Stimulated activated CD8-positive, alpha-beta memory T cell treated with anti-CD3 and anti-CD28 coated beads, Interleukin-4, amount 100 ng/mL, for 1 hour (primary cell): ENCODE measurements at places on chromosomes 3 and 15.

GRCh38 chr3:48765376-48765775 lies 48.4 kb upstream of the IP6K2 start:
- no peak for DNase-seq

GRCh38 chr15:90099072-90099867 lies 3.0 kb downstream of the IDH2 start:
- DNase-seq, result no peak

DNA sequence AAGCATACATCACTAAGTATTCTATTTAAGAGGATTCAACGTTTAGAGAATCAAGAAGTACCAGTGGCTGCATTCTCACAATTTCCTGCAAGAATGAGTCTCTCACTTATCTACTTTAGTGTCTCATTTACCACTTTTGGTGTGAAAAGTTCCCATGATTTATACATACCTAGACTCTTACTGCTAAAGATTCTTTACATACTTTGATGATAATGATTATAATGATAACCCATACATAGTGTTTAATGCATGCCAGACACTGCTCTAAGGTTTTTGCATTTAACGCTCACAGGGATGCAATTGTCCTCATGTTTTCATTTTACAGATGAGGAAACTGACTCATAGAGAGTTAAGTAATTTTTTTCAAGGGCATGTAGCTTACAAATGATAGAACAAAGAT lies 133.6 kb downstream of the TMEM108 start:
- no peak for DNase-seq

DNA sequence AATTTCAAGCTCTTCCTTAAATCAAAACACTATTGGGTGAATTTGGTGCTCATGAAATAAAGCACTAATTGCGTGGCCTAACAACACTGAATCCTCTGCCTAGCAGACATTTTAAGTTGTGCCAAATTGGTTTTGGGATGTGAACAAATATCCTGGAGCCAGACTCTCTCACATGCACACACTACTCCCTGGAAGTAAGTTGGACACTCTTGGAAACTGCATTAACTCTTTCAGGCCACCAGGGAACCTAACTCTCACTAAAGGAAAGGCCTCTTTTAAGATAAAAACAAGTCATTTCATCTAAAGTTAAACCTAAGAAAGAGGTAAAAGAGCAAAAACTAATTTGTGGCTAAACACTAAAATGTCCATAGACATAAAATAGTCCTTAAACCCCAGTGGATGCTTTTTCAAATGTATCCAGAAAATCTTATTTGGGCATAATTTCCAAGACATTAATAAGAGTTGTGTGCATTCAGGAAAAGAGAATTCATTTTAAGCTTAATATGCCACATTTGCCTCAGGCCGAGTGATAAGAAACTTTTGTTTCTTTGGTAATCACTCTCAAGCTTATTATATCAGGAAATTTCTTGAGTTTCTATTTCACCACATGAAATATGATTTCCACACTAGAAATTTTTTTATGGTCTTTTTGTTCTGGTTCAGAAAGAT lies 61.8 kb downstream of the ZBTB20 start:
- DNase-seq, result no peak

- no peak for DNase-seq
Measured at GRCh38 chr15:78274994-78275393, 10.6 kb downstream of the DNAJA4 start.

DNA sequence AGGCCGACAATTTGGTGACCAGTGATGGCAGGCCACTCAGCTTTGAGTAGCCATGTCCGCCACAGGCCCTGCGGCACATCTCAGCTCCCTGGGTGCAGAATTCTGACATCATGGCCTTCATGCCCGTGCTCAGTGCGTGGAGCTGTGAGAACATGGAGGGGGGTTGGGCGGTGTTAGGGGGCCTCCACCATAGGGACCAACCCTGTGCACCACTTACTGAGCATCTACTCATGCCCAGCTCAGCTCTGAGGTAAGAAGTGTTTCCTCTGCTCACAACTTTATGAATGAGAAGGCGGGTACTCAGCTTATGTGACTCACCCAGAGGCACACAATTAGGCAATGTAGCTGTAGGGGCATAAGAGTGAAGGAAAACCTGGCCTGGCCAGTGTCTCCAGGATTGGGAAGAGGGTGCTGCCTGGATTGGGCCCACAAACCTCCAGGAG lies 10.5 kb downstream of the ACOX2 start:
- DNase-seq, result no peak

GRCh38 chr3:37622999-37623883 lies 238.4 kb upstream of the CTDSPL start:
- DNase-seq, result no peak

DNA sequence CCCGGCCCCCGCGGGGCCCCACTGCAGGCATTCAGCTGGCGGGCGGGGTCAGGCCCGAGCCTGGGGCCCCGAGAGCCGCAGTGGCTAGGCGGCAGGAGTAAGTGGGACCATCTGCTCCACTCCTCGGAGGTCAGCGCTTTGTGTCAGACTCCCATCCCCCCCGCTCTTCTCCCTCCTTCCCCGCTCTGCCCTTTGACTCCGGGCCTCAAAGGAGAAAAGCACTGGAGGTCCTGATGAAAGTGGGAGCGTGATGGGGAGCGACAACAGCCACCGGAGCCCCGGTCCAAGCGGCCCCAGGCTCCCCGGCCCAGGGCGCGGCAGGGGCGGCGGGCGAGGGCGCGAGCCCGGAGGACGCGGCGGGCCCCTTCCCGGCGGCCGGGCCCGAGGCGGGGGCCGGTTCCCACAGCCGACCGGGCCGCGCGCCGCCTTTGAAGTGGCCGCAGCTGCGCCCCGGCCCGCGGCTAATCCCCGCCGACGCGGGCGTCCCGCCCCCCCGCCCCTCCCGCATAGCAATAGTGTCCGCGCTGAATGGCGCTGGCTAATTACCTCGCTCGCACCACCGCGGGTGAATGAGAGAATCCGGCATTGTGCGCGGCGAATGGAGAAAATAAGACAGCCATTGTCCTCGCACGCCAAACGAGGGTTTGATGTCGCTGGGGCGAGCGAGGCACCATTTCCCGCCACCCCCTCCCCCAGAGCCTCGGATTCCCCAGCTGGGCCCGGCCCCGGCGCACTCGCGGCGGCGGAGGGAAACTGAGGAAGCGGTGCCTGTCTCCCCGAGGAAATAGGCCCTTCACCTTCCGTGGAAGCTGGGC lies 22.4 kb downstream of the IGDCC3 start:
- no peak for DNase-seq

- DNase-seq, result no peak
Measured at GRCh38 chr15:99668533-99669182, 64.6 kb downstream of the LYSMD4 start.

GRCh38 chr3:129623447-129624118 lies 17.1 kb upstream of the PLXND1 start:
- DNase-seq, result no peak

DNA sequence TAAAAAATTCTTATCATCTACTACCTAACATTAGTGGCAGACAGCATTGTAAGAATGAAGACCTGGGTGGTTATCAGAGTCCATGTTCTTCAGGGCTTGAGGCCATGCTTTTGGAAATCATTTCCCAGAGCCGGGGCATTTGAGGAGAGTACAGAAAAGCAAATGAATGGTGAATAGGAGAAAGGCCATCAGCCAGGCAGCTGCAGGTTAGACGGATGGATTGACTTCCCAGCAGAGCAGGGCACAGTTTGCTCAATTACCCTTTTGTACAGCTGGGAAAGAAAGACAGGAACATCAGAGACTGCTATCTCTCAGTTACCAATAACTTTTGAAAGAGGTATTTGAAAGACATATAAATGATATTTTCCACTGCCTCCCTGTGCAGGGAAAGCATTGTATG lies 135.6 kb downstream of the ALCAM start:
- no peak for DNase-seq

- no peak for DNase-seq
Measured at GRCh38 chr3:134985864-134986715, 191.0 kb downstream of the EPHB1 start.

GRCh38 chr15:70589221-70589620 lies 174.1 kb downstream of the UACA start:
- DNase-seq, result no peak

DNA sequence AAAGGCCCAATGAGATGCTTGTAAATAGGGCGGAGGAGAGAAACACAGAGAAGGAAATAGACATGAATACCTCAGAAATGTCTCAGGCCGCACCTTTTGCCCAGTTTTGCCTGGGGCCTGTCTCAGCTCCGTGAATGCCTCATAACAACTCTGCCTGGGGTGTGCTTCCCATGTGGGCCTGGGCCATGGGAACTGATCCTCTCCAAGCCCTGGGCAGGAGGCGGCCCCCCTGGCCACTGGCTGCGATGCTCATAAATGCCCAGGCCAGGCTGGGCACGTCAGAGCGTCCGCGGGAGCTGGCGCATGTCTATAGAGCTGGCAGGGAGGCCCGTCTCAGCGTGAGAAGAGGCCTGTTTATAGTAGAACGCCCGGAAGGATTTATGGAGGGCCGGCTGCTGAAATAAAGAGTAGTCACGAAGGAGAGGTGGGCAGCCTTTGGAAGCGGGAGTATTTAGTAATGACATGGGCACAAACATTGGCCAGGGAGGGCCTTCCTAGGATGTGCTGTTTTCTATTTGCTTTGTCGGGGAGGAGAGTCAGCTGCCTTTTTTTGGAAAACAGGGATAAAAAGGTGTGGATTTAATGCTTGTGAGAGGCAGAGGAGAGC lies 85.9 kb upstream of the IGF1R start:
- DNase-seq, result no peak
